Mammary epithelial cell (primary cell): ENCODE measurements at places on chromosomes 11 and 22. TPM values are rescaled to one million over a fixed set of nuclear protein-coding genes. Genes with fewer than 3 reads are reported as not detected.

The BDNF gene
- 0.74 TPM for polyA plus RNA-seq

The STK33 gene
- polyA plus RNA-seq = 0.29 TPM

The PKP3 gene
- polyA plus RNA-seq = 149 TPM

The SGSM1 gene
- 0.01 TPM for polyA plus RNA-seq

The RTN4RL2 gene
- 0.06 TPM for polyA plus RNA-seq

The KCNJ11 gene
- 0.06 TPM for polyA plus RNA-seq

The ARRB1 gene
- 5.4 TPM for polyA plus RNA-seq

The LYVE1 gene
- not detected for polyA plus RNA-seq

The SCUBE1 gene
- polyA plus RNA-seq = not detected

The PLA2G6 gene
- 7.8 TPM for polyA plus RNA-seq

The FERMT3 gene
- polyA plus RNA-seq = 0.58 TPM

The FAM76B gene
- polyA plus RNA-seq = 7.9 TPM

The CTSF gene
- polyA plus RNA-seq = 3.8 TPM

The RASGRP2 gene
- polyA plus RNA-seq = not detected

The GGTLC3 gene
- not detected for polyA plus RNA-seq

The AIFM3 gene
- 0.24 TPM for polyA plus RNA-seq

The HARBI1 gene
- 4.4 TPM for polyA plus RNA-seq

The APOL3 gene
- 2.2 TPM for polyA plus RNA-seq

The OR52I2 gene
- polyA plus RNA-seq = not detected

The ANKK1 gene
- 2.5 TPM for polyA plus RNA-seq

The SOX6 gene
- polyA plus RNA-seq = 0.97 TPM

The C11orf52 gene
- 1.5 TPM for polyA plus RNA-seq

The UPK3A gene
- not detected for polyA plus RNA-seq

The VPREB3 gene
- polyA plus RNA-seq = not detected

The CPT1B gene
- polyA plus RNA-seq = 3.7 TPM

The GNAZ gene
- polyA plus RNA-seq = 0.75 TPM

The FBXO3 gene
- polyA plus RNA-seq = 33.0 TPM

The SCGB1D2 gene
- polyA plus RNA-seq = not detected

The TRIM6 gene
- not detected for polyA plus RNA-seq

The B3GAT1 gene
- polyA plus RNA-seq = 0.08 TPM

The TMPRSS13 gene
- polyA plus RNA-seq = 0.12 TPM

The PDGFD gene
- 0.09 TPM for polyA plus RNA-seq

The PLEKHB1 gene
- polyA plus RNA-seq = 1.4 TPM

The OR5W2 gene
- polyA plus RNA-seq = not detected

The NAALAD2 gene
- polyA plus RNA-seq = not detected

The FBLN1 gene
- 66.8 TPM for polyA plus RNA-seq

The FDXACB1 gene
- 2.6 TPM for polyA plus RNA-seq

The ANGPTL5 gene
- polyA plus RNA-seq = not detected

The KRTAP5-9 gene
- polyA plus RNA-seq = 0.06 TPM

The OR51B2 gene
- polyA plus RNA-seq = not detected

The DERL3 gene
- 0.15 TPM for polyA plus RNA-seq
